NCI-H774 (cell line): ENCODE measurements at places on chromosomes 7 and 10.

DNA sequence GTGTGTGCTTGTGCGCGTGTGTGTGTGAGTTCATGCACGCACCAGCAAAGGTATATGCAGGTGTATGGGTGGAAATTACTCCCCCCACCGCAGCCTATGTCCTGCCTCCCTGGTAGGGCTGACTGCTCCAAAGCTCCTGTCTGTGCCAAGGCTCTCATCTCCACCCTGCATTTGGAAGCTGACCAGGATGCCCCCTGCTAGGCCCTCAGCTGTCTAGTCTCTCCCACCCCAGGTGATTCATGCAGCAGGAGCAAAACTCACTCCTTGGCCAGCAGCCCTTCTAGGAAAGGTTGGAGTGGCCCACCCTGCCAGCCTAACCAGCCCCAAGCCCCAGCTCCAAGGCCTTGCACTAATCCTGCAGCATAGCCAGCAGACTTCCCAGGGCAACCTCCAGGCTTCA, 148.4 kb downstream of the GRID1 start:
- no peak for DNase-seq

DNA sequence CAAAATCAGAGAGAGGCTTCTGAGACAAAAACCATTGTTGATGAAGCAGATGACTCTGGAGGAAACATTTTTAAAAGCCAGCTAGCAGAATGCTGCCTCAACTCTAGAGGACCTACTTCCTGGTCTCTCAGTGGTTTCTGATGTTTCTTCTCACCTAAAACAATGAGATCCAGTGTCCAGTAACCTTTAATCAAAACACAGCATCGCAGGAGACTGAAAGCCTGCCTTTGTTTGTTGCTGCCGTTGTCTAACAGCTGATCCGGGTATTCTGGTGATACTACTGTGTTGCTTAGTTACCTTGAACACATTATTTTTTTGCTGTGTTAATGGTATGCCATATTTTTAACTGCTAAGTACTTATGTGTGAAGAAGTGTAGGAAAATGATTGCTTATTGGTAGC, 70.9 kb downstream of the WIPF3 start:
- peak; percentile 17 for DNase-seq

DNA sequence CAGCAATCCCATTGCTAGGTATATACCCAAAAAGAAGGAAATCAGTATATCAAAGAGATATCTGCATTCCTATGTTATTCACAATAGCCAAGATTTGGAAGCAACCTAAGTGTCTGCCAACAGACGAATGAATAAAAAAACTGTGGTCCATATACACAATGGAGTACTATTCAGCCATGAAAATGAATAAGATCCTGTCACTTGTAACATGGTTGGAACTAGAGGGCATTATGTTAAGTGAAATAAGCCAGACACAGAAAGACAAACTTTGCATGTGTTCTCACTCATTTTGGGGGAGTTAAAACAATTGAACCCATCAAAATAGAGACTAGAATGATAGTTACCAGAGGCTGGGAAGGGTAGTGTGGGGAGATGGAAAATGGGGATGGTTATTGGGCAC, 323.5 kb upstream of the NFE2L3 start:
- DNase-seq: no peak

- DNase-seq: peak; percentile 47
Measured at GRCh38 chr7:37920305-37920848, at the start of gene EPDR1. Gene EPDR1, plus strand, starts transcription at chr7:37920640. Its CDS starts 300 bp downstream, at chr7:37920940.

- DNase-seq: no peak
Measured at GRCh38 chr7:149367418-149368180, 93.3 kb downstream of the ZNF777 start.

DNA sequence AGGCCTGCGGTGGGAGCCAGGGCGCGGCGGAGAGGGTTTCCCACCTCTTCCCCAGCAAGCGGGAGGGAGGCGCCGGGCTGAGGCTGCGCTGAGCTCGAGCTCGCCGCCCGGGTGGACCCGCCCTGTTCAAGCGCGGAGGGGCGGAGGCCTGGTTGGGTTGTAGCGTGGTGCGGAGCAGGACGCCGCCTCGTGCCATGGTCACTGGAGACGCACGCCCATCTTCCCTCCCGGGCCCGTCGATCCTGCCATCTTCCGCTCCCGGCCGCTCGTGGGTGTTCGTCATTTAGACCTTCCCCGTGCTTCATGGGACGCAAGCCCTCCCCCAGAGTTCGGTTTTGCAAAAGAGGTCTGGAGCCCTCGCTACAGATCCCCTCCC, 9.3 kb upstream of the EN2 start:
- DNase-seq: no peak

- DNase-seq: peak; percentile 41
Measured at GRCh38 chr10:105239311-105240219, 598.5 kb downstream of the SORCS3 start.

DNA sequence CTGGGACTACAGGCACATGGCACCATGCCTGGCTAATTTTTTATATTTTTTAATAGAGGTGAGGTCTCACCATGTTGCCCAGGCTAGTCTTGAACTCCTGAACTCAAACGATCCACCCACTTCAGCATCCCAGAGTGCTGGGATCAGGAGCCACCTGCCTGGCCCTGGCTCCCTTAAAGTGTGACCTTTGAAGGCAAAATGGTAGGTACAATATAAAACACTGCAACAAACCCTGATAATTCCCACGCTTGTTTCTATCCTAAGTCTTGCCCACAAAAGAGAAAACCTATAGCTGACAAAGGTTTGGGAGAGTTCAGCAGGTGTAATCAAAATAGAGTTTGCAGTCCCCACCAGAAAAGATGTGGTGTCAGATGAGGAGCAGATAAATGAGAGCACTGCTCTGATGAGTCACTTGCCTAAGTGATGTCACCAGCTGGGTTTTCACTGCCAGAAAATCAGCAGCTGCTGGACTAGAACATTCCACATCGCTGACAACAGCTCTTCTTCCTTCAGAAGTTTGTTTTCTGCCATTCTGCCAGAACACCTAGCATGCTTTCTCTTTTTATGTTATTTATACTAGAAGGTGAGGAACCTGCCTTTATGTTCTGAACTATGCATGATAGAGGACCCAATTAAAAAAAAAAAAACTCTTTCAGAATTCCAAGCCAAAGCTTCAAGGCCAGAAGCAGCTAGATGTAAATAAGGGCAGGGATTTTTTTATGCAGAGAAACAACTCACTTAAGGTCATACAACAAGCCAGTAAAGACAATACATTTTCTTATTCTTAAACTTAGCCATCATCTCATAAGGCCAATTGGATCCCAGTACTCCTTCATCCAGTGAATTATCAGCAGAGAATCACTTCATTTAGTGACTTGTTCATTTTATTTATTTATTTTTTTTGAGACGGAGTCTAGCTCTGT, 18.0 kb downstream of the PURB start:
- DNase-seq: no peak

GRCh38 chr7:33853361-33854062, 51.8 kb upstream of the BMPER start:
- no peak for DNase-seq

GRCh38 chr7:35993113-35993512, 159.9 kb upstream of the EEPD1 start:
- no peak for DNase-seq

- DNase-seq: no peak
Measured at GRCh38 chr7:13062631-13063030, 375.2 kb downstream of the ARL4A start.

DNA sequence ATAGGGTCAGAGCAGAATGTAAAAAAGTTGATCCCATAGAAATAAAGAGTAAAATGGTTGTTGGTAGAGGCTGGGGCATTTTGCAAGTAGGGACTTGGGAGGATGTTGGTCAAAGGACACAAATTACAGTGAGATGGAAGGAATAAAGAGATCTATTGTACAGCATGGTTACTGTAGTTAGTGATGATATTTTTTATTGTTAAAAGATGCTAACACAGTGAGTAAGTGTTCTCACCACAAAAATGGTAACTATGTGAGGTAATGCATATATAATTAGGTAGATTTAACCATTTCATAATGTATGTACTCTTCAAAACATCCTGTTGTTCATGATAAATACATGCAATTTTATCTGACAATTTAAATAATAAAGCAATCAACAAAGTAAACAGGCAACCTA, 280.7 kb upstream of the MAGI2 start:
- no peak for DNase-seq

GRCh38 chr7:2112261-2113198, 120.2 kb downstream of the MAD1L1 start:
- no peak for DNase-seq
